ENCODE measurements at places on chromosomes 2 and 18. TPM values are rescaled to one million over a fixed set of nuclear protein-coding genes. Genes with fewer than 3 reads are reported as not detected.

NAB1 gene
- 3.1 TPM for polyA plus RNA-seq

LINC00305 gene
- not detected for polyA plus RNA-seq

CCBE1 gene
- not detected for polyA plus RNA-seq

ACVR1C gene
- not detected for polyA plus RNA-seq

SLC30A3 gene
- polyA plus RNA-seq, result not detected

DNA sequence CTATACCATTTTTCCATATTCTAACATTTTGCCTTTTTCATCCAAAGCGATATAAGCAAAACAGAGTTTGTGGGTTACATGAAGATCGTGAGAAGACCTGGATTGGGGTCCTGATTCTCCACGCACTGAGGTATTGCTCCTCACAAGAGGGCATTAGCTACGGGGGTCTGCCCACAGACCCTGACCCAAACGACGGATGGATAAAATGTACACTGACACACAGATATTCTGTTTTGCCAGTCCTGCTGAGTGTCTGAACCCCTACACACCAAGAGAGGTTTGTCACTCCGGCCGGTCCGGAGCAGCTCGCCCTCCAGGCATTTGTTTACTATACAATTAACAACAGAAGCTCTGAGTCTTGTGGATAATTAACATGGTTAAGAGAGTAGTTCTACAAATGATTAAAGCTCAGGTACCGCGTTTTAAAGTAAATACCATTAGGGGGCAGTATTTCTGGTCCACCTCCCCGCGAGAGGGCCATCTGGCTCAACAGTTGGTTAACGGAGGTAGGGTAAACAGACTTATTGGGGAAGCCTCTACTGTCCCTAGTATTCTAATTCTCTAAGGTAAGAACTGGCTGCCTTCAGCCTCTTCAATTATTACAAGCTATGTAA, 28.4 kb downstream of the SCYGR8 start:
- H3K4me3 ChIP-seq, result no peak overlapping the region
- no peak for DNase-seq
- H3K27me3 ChIP-seq, result no peaks in the 10 kb centered on the region
- no peaks in the 10 kb centered on the region for H3K36me3 ChIP-seq
- H3K27ac ChIP-seq, result no peak overlapping the region

GRCh38 chr18:5879479-5879882, 15.8 kb downstream of the TMEM200C start:
- no peak for DNase-seq
- peaks cover 14% of the 10 kb centered on the region for H3K27me3 ChIP-seq
- no peak overlapping the region for H3K27ac ChIP-seq
- H3K4me3 ChIP-seq, result no peak overlapping the region
- no peaks in the 10 kb centered on the region for H3K4me1 ChIP-seq

DNA sequence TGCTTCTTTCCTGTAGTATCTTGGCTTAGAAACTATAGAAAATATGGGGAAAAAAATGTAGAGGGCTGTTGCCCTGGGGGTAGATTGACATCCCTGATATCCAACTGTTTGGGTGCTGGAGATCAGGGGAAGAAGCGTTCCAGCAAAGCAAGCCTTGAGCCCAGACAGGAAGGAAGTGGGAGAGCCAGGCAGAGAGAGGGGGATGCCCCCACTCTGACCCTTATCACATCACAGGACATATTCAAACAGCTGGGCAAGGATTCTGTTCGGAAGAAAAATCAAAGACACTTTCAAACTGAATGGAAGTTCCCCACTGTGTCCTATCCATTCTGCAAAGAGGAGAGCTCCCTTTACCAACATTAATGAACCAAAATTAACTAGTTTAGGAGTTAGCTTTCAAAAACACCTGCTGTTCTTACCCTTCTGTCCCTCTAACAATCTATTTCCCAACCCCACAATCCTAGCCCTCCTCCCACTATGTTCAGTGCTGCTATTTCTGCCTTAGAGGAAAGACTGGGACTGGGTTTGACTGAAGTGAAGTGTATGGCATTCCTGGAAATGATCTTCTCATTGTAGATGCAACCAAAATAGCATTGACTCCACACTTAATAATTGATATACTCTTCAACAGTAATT, 16.9 kb upstream of the KCNG3 start:
- H3K27ac ChIP-seq, result no peak overlapping the region
- H3K4me3 ChIP-seq, result no peak overlapping the region
- DNase-seq, result no peak
- no peaks in the 10 kb centered on the region for H3K4me1 ChIP-seq

DNA sequence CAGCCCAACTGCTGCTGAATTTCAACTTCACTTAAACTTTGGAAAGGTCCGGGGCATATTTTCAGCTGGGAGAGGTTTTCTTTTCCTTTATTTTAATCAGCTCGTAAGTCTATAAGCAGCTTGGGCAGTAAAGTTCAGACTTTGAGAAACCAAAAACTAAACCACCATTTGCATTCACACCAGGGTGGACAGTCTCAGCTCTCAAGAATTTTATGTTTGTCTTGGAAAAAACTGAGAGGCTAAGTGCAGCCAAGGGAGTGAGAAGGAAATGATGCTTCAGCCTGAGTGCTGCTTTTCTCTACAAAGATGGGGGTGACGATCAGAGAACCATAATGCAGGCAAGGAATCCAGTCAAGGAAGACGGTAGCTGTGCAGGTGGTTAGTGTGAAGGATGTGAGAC, 30.2 kb downstream of the MCFD2 start:
- no peak overlapping the region for H3K4me3 ChIP-seq
- no peaks in the 10 kb centered on the region for H3K27me3 ChIP-seq
- H3K4me1 ChIP-seq, result no peaks in the 10 kb centered on the region
- DNase-seq, result no peak

- no peak overlapping the region for H3K4me3 ChIP-seq
- peak overlapping the region; percentile 65 for H3K27ac ChIP-seq
- no peaks in the 10 kb centered on the region for H3K36me3 ChIP-seq
- H3K4me1 ChIP-seq, result peaks cover 73% of the 10 kb centered on the region
- no peaks in the 10 kb centered on the region for H3K27me3 ChIP-seq
Measured at GRCh38 chr2:151904021-151904420, 75.8 kb upstream of the ARL5A start.

- no peak overlapping the region for H3K27ac ChIP-seq
- no peaks in the 10 kb centered on the region for H3K4me1 ChIP-seq
- H3K27me3 ChIP-seq, result no peaks in the 10 kb centered on the region
- H3K4me3 ChIP-seq, result no peak overlapping the region
Measured at GRCh38 chr2:209553913-209554312, 130.1 kb downstream of the MAP2 start.

DNA sequence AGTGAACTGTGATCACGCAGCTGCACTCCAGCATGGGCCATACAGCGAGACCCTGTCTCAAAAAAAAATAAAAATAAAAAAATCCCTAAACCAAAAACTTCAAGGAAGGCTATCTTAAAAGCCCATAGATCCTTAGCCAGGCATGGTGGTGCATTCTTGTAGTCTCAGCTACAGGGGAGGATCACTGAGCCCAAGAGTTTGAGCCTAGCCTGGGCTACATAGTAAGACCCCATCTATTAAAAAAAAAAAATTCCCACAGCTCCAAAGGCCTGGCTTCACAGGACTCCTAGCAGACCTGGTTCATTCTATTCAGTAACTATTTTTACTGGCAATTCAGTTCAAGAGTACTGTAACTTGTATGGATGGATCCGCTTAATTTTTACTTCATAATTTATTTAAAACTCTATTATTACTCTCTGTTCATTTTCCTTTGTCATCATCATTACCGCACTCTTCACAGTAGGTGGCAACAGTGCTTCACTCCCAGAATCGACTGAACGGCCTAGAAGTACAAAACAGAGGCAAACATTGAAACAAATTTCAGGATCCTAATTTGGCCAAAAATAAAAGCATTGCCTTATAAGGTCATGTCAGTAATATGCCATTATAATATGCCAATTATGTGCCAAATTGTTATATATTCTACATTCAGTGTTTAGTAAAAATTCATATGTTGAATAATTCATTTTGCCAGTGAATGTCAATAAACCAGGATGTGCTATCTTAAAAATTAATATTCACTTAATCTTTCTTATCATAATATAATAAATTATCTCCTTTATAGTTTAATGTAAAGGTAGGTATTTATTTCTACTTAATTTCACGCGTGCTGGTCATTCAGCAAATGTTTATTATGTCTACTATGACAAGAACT, 14.3 kb upstream of the STAM2 start:
- no peaks in the 10 kb centered on the region for H3K27me3 ChIP-seq
- no peaks in the 10 kb centered on the region for H3K36me3 ChIP-seq
- H3K4me1 ChIP-seq, result no peaks in the 10 kb centered on the region
- H3K27ac ChIP-seq, result no peak overlapping the region

DNA sequence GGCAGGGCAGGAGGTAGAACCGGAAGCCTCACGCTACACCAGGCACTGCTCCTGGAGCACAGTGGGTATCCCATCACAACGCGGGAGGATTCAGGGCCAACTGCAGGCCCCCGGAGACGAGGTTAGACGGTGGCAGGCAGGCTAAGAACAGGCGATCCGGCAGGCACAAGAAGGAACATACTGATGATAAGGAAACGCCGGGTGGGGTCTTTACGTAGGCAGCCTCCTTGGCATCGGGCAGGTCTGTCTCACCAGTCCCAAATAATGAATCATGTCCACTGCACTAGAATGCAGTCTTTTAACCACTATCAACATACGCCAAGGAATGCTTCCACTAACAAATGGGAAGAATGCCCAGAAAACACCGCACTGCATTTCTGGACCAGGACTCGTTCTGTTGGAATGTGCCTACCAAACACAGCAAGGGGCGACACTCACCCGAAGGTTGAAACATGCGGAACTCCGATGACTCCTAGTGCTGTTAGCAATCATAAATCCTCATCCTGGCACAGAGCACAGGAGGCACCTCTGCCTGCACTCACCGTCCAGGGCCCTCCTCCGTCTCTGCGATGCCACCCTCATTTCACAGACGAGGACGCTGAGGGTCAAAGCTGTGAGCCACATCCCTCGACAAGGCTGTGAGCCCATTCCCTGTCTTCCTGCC, 35.2 kb downstream of the ZNF516 start:
- H3K27ac ChIP-seq, result peak overlapping the region; percentile 70
- no peaks in the 10 kb centered on the region for H3K27me3 ChIP-seq
- H3K4me3 ChIP-seq, result no peak overlapping the region
- peaks cover 44% of the 10 kb centered on the region for H3K4me1 ChIP-seq
- DNase-seq, result no peak

DNA sequence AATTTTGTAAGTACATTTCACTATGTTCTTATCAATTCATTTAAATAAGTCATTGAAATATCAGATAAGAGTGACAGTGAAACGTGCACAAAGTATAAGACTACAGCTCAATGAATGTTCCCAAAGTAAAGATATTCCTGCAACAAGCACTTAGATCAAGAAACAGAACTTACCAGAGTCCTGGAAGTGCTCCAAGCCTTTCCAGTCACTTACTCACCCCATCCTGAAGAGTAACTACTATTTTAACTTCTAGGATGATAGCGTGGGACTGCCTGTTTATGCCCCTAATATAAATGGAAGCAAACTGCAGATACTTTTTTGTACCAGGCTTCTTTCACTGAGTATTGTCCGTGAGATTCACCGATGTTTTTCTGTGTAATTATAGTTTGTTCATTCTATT, 768.9 kb downstream of the SLC4A3 start:
- no peak overlapping the region for H3K27ac ChIP-seq
- no peak overlapping the region for H3K4me3 ChIP-seq
- no peak for DNase-seq
